ENCODE measurements at places on chromosomes 7 and 10.

DNA sequence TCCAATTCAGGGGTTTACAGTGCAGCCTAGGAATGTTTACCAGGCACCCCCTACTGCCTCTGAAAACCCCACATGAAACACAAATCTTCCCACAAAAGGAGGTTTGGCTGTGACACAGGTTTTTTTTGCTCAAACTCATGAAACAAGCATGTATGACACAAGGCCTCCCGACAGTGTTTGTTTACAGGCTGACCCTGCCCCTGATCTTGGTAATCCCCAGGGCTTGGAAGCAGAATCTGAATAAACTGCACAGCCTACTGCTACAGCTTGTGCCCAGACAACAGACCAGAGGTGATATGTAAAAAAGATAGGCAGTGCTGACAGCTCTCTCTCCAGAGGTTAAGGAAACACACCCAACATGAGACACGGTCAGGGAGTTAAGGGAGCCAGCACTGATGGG is 184.2 kb downstream of the KMT2E start:
- DNase-seq, result no peak

DNA sequence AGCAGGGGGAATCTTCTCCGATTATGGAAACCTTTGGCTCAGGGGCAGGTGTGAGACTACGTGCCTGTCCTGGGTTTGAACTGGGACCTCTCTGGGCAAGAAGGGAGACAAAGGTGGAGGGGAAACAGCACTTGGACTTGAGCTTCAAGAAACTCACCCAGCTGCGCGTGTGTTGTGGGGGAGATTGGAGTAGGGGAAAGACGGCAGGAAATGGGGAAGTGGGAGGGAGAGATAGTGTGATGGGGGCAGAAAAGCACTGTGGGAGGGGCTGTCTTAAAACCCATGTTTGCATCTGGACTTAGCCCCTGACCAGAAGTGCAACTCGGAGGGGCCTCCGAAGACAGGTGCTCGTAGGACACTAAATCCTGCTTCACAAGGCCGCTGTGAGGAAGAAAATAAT is 107.0 kb downstream of the HIP1 start:
- no peak for DNase-seq

DNA sequence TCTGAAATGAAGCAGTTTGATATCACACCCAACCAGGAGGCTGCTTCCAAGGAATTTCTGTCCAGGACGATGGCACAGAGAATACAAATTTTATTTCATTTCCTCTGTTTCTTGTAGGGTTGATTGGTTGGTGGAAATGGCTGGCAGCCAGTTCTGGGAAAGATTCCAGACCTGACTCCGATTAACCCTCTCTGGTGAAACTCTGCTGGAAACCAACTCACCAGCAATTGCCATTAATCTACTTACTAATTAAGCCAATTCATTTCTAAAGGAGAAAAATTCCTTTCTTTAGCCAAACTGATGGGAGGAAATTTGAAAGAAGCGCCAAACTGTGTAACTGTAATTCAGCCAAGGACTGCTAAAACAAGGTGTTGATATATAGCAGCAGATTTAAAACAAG is 10.7 kb downstream of the PTF1A start:
- no peak for DNase-seq

DNA sequence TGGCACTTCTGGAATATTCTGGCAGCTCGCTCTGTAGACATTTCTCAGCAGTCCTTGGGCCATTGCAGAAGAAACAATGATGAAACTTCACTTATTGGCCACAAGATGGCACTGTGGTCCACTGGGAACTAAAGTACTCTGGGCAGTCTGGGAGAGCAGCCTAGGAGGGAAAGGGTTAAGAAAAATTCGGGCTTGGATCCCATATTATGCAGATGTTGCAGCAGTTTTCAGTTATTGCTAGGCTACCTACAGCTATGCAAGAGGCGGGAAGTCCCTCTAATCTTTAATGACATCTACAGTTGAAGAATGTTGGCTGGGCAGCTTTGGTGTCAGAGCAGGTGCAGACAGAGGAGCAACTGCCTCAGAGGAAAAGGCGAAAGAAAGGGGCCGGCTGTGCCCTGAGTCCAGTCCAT is 201.7 kb upstream of the PRSS58 start:
- DNase-seq, result peak; percentile 8

DNA sequence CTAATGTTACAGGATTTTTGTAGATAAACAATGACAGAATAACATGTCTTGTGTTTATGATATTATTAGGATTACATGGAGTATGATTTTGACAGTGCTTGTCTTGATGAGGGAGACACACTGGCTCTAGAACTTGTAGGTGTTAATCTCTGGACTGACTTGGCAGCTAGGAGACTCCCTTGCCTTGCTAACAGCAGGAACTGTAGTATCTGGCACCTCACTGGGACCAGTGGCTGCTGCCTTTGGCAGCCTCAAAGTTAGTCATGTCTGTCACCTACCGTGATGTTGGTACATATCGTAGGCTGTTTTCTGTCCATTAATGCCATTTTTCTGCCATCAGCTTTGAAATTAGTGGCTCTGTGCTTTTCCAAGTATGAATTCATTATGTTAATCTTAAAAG is 261.5 kb downstream of the CDK14 start:
- no peak for DNase-seq

- no peak for DNase-seq
Observed at GRCh38 chr10:132784866-132785722, 853 bp downstream of the NKX6-2 start.

- no peak for DNase-seq
Observed at GRCh38 chr10:6279540-6280267, 77.0 kb downstream of the PFKFB3 start.

DNA sequence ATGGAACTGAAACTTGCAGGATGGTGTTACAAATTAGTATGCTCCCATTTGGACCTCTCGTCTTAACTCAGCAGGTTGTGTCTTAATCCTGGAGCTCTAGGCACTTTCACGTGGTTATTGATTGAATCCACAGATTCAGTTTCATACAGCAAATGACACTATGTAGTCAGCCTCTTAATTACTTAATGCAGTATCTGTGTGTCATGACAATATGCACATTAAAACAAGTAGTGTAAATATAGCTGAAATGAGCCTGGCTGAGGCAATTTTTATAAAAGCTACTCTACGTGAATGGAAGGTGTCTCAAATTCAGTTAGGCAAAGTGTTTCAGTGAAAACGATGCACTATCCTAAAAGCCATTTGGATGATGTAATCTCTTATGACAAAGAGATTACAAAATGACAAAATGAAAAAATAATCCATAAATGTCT is 86.8 kb downstream of the CD36 start:
- DNase-seq, result no peak

GRCh38 chr7:151339651-151340382 is 1.8 kb upstream of the NUB1 start:
- no peak for DNase-seq

GRCh38 chr10:19908991-19909696 is 92.9 kb downstream of the PLXDC2 start:
- DNase-seq, result no peak

- DNase-seq, result no peak
Observed at GRCh38 chr7:123028339-123028738, 32.8 kb upstream of the TAS2R16 start.

GRCh38 chr7:1855725-1856160 is 185.7 kb downstream of the ELFN1 start:
- DNase-seq, result no peak

GRCh38 chr7:23247046-23247602 is 549 bp downstream of the GPNMB start:
- DNase-seq, result no peak

DNA sequence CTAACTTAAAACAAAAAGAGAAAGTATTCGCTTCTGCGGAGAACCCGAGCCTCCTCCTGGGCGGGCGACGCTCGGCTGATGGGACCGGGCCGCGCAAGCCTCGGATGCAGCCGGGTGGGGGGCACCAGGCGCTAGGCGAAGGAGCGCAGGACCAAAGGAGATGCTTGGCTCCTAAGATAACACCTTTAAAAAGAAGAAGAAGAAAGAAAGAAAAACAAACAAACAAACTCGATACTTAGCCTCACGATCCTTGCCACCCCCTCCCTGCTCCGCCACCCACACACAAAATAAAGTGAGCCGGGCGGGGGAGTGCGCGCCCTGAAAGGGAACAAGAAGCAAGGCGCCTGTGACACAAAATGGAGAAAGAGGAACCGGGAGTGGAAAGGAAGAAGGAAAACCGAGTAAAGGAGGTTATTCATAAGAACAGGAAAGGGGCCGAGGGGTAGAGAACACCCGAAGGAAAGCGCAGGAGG is 34.0 kb upstream of the EBLN1 start:
- DNase-seq, result peak; percentile 49

DNA sequence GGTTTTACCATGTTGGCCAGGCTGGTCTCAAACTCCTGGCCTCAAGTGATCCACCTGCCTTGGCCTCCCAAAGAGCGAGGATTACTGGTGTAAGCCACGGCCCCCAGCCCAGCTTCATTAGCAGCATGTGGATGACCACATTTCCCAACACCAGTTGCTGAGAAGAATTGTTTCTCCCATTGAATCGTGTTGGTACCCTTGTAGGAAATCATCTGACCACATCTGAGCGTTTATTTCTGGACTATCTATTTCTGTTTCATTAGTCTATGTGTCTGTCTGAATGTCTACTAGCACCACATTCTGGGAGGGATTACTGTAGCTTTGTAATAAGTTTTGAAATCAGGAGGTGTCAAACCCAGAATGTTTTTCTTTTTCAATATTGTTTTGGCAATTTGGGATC is 89.6 kb downstream of the LCOR start:
- no peak for DNase-seq

GRCh38 chr10:2791774-2792443 is 275.4 kb upstream of the PFKP start:
- no peak for DNase-seq

DNA sequence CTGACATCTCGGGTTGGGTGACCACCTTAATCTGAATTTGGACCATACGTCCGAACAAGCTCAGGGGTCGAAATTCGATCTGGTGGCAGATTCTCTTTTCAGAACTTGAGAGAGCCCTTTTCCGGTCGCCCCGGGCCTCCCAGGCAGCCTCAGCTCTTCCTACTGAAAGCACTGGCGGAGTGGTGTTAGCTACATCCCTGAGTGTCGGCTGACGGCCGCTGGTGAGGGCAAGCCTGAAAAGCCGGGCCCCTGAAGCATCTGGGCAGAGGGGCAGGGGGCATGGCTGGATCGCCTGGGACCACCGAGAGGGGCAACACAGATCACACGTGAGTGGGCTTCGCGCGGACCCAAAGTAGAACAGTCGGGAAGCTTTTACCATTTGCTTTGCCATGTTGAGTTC is 116.1 kb downstream of the SMURF1 start:
- DNase-seq, result no peak

- DNase-seq, result no peak
Observed at GRCh38 chr7:137209151-137209817, 134.2 kb downstream of the PTN start.

GRCh38 chr7:363626-364025 is 73.7 kb downstream of the FOXL3 start:
- no peak for DNase-seq

- DNase-seq, result no peak
Observed at GRCh38 chr7:105877736-105878135, 1.3 kb upstream of the ATXN7L1 start.

GRCh38 chr7:24752073-24752800 is 5.0 kb downstream of the GSDME start:
- no peak for DNase-seq

DNA sequence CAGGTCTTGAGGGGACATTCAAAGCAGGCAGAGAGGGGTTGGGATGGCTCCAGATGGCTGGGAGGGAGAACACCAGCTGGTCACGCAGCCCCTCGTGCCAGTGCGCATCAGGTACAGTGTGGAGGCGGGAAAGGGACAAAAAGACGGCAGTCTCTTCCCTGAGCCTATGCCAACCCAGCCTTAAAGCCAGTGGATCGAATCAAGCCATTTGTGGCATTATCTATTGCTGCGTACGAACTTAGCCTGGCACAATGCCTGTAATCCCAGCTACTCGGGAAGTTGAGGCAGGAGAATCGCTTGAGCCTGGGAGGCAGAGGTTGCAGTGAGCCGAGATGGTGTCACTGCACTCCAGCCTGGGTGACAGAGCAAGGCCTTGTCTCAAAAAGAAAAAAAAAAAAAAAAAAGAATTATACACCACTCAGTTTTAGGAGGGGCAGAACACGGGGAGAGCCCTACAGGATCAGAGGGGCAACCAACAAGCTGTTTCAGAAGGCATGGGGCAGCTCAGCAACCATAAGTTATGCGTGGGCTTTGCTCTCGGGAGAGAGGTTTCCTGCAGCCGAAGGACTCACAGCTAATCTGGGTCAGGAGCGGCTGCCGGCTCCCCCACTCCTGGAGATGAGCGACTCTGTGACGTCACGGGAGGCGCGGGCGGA is 356 bp upstream of the NDUFB2 start:
- DNase-seq, result peak; percentile 96

GRCh38 chr10:6514844-6515780 is 65.0 kb downstream of the PRKCQ start:
- DNase-seq, result no peak

- DNase-seq, result no peak
Observed at GRCh38 chr7:6654842-6655610, 17.9 kb downstream of the ZNF316 start.

GRCh38 chr10:58026036-58026435 is 241.7 kb downstream of the IPMK start:
- no peak for DNase-seq

DNA sequence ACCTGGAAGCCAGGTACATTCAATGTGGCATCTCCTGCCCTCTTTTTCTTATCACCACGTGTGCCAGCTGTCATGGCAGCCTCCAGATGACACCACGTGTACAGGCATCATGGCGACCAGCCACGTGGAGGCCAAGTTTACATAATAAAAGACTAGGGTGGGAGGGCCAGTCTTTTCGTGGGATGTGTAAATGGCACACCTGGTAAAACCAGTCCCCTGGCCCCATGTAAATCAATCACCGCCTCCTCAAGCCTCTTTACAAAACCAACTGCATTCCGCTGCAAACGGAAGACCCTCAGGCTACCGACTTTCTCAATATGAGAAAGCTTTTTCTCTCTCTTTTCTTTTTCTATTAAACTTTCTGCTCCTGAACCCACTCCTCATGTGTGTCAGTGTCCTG is 65.1 kb upstream of the PHF14 start:
- no peak for DNase-seq

GRCh38 chr7:147279514-147279913 is 1162.9 kb downstream of the CNTNAP2 start:
- no peak for DNase-seq

DNA sequence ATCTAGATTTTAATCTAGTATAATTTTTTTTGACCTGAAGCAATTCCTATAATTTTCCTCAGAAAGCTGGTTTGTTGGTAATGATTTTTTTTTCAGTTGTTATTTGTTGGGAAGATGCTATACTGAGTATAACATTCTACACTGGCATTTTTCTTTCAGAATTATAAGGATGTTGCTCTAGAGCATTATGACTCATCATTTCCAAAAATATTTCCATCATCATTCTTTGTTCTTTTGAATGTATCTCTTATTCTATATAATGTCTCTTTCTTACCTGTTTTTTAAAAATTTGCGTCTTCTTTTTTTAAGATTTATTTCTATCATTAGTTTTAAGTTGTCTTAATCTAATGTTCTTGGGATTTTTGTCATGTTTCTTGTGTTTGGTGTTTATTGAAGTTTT is 356.5 kb upstream of the KCND2 start:
- DNase-seq, result no peak

GRCh38 chr7:87156709-87157108 is 4.5 kb downstream of the DMTF1 start:
- DNase-seq, result no peak

GRCh38 chr10:7533657-7534479 is 123.0 kb upstream of the SFMBT2 start:
- DNase-seq, result no peak

GRCh38 chr10:94423627-94424026 is 21.3 kb downstream of the TBC1D12 start:
- no peak for DNase-seq

GRCh38 chr10:24209946-24210491 is 1.1 kb downstream of the KIAA1217 start:
- DNase-seq, result peak; percentile 45

- no peak for DNase-seq
Observed at GRCh38 chr7:1544178-1544895, 11.7 kb downstream of the TMEM184A start.
